ENCODE measurements at places on chromosomes 1 and 21.

- no peak for DNase-seq
Observed at GRCh38 chr1:29761159-29761928, 525.0 kb downstream of the PTPRU start.

GRCh38 chr1:169305948-169306347 is 61.6 kb downstream of the NME7 start:
- DNase-seq, result no peak

GRCh38 chr1:181099152-181100014 is 10.9 kb downstream of the IER5 start:
- DNase-seq, result no peak

- DNase-seq, result no peak
Observed at GRCh38 chr1:231695439-231696255, 69.1 kb downstream of the DISC1 start.

DNA sequence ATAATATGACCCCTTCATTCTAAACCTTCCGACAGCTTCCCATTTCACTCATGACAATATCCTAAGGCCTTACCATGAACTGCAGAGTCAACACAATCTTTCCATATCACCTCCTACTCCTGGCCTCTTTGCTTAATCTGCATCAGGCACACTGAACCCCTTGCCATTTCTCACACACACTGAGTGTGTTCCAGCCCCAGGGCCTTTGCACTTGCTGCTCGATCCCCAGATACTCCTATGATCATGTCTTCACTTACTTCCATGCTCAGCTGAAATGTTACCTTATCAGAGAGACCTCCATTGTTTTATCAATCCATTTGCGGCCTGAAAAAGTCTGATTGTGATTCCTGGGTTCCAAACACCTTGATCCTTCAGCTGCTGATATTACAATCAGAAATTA is 47.0 kb downstream of the ETS2 start:
- no peak for DNase-seq

- no peak for DNase-seq
Observed at GRCh38 chr1:100722221-100722620, 2.7 kb downstream of the VCAM1 start.

GRCh38 chr1:201181726-201182125 is 8.9 kb upstream of the IGFN1 start:
- DNase-seq, result no peak

GRCh38 chr21:15054606-15055239 is 10.1 kb downstream of the NRIP1 start:
- DNase-seq, result no peak

GRCh38 chr1:206049293-206049692 is 3.7 kb upstream of the RHEX start:
- no peak for DNase-seq

DNA sequence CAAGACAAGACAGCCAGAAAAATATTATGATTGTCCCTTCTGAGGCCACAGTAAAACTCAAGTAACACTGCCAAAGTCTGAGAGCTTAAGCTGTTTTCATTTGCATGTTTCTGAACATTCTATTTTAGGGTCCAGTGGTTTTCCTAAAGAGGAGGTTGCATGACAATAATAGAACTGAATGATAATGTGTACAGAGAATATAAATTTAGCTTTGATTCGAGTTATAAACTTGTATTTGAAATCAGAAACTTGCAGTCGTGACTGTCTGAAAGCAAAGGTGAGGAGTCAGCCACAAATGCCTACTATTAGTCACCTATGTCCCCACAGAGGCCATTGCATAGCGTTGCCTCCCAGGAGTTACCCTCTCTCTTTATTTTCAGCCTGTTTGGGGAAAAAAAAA is 363.1 kb upstream of the ADGRL2 start:
- DNase-seq, result no peak

- DNase-seq, result no peak
Observed at GRCh38 chr1:172357753-172358385, 62.6 kb upstream of the C1orf105 start.

DNA sequence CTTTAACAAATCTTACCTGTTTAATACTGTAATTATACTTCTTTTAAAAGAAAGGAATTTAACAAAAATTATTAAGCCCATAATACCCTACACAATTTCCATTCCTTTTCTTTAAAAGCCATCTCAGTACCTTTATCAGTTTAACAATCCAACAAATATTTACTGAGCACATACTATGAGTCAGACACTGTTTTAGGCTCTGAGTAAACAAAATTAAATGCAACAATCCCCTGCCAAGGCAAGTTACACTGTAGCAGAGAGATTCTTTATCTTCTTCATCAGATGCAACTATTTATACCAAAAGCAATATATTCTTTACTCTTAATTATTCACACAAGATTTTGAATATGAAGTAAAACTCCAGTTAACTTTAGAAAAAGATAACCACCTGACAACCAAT is 12.0 kb downstream of the DENND1B start:
- DNase-seq, result no peak

- no peak for DNase-seq
Observed at GRCh38 chr1:59008599-59009347, 224.9 kb upstream of the JUN start.

DNA sequence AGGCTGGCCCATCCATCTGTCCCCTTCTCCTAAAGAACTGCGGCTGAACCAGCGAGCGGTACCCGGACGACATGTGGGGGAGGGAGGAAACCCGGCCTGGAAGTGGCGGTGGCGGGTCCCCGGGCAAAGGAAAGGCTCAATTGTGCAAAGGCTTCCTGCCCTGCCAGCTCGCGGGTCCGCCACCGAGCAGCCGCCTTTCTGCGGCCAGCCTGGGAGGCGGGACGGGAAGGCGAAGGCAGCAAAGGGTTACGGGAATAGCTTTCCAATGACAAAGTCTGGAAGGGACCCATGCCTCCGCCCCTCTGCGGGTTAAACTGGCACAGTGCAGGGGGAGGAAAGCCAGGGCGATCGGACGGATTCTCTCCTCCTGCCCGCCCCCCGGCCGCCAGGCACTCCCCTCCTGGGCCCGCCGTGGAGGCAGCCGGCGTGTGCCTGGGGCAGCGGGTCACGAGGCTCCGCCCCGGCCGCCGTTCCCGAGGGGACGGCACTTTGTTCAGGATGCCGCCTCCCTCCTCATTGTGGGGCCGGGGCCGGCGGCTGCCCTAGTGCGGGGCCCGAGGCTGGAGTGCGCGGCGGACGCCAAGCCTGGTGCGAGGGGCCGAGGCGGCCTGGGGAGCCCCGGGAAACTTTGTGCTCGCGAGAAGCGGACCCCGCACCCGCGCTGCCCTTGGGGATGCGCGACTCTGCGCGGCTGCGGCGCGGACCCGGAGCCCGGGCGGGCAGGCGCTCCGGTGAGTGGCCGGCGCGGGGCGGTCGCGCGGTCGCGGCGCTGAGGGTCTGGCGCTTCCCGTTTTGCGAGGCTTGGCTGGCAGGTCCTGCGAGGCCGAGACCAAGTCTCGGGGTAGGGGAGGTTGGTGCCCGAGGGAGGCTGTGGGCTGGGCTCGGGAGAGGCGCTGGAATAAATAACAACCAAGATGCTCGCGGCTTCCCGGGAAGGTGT is at the start of gene NAV1:
TSS of gene NAV1 (plus strand) at position 516 of the 940 bp plus-strand sequence. CDS start 83,758 bp downstream, outside the sequence.
- no peak for DNase-seq

- DNase-seq, result no peak
Observed at GRCh38 chr1:93616996-93617669, 64.5 kb downstream of the BCAR3 start.

DNA sequence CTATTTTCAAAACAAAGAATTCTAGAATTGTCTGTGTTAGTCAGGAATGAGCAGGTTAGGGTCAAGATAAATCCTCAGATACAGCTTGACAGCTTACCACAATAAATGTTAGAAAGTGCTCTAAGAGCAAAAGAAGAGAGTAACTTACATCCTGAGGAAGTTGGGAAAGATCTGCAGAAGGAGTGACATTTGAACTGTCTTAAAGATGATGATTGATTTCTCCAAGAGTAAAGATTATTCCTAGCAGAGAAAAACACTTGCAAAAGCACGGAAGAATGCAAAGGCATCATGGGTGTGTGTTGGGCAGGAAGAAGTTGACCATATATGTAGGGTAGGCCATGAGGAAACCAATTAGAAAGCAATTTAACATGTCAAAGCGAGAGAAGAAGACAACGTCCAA is 175.4 kb downstream of the LRRC7 start:
- no peak for DNase-seq

- no peak for DNase-seq
Observed at GRCh38 chr1:179588425-179589024, 3.1 kb upstream of the TDRD5 start.

- no peak for DNase-seq
Observed at GRCh38 chr1:233509526-233509925, 104.4 kb upstream of the KCNK1 start.

GRCh38 chr1:173134029-173134428 is 73.1 kb downstream of the TNFSF4 start:
- DNase-seq, result no peak

- DNase-seq, result no peak
Observed at GRCh38 chr21:31195334-31196015, 148.6 kb downstream of the TIAM1 start.

DNA sequence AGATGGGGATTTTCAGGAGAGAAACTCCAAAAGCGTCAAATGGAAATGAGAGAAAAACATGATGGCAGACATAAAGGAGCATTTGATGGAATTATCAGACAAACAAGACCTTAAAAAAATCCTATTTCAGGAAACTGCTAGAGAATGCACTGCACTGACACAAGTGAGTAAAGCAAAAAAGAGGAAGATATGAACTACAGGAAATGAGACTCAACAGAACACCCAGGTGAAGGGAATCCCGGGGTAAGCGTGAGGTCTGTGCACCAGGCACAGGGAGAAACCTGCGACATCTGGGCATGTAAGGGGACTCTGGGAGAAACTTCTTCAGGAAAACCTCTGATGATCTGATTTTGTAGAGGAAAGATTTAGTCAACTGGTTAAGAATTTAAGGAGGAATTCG is 2.8 kb downstream of the TARBP1 start:
- no peak for DNase-seq

- no peak for DNase-seq
Observed at GRCh38 chr21:25115021-25115420, 492.3 kb downstream of the MRPL39 start.

DNA sequence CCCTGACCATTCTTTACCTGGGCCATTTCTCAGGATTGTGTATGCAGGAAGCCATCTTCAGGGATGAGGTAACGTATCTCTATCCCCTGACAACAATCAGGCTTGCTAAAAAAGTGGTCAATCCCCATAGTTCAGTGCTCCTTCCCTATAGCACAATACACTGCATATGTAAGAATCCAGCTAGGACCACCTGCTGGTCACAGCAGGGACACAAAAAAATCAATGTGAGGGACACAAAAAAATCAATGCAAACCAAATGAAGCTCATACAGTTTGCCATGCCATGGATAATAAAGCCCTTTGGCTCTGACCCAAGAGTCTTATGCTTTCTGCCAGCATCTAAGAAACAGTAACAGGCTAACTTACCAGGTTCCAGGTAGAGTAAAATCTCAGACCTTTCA is 16.3 kb downstream of the ACBD6 start:
- DNase-seq, result no peak

GRCh38 chr1:151282883-151283725 is 1.0 kb downstream of the ZNF687 start:
- no peak for DNase-seq

DNA sequence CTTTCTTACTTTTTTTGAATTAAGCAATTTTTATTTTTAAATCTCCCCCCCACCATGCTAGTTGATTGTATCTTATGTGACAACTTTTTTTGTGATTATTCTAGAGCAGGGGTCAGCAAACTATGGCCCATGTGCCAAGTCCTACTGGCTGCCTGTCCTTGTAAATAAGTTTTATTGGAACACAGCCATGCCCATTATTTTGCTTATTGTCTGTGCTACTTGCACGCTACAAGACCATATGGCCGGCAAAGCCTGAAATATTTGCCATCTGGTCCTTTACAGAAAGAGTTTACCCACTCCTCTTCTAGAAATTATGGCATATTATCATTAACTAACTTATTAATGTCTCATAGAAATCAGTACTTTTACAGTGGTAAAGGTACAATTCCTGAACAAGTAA is 51.7 kb downstream of the AK5 start:
- no peak for DNase-seq

- DNase-seq, result no peak
Observed at GRCh38 chr1:114075105-114075504, 78.6 kb downstream of the SYT6 start.

DNA sequence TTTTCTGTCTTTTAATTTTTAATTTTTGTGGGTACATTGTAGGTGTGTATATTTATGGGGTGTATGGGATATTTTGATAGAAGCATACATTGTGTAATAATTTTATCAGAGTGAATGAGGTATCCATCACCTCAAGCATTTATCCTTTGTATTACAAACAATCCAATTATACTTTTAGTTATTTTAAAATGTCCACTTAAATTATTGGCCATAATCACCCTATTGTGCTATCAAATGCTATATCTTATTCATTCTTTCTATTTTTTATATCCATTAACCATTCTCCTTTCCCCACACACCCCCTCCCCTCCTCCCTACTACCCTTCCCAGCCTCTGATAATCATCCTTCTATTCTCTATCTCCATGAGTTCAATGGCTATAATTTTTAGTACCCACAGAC is 70.2 kb upstream of the TSHB start:
- no peak for DNase-seq

DNA sequence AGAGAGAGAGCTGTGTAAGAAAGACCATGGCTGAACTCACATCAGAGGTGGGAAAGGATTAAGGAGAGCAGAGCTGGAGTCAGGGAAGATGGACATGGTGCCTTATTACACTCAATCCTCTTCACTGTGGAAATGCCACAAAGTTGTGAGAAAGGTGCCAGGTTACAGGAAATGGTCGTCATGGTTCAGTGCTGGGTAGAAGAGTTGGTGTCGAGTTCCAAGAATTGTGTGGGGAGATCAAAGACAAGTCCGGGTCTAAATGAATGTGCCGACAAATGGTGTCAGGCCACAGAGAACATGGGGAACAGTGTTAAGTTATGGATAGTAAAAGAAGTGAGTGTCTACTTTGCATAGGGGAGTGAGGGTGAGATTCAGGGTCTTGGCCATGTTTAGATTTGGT is 40.9 kb downstream of the LAMC2 start:
- DNase-seq, result peak; percentile 86

GRCh38 chr1:84525779-84526178 is 19.4 kb upstream of the GNG5 start:
- no peak for DNase-seq

DNA sequence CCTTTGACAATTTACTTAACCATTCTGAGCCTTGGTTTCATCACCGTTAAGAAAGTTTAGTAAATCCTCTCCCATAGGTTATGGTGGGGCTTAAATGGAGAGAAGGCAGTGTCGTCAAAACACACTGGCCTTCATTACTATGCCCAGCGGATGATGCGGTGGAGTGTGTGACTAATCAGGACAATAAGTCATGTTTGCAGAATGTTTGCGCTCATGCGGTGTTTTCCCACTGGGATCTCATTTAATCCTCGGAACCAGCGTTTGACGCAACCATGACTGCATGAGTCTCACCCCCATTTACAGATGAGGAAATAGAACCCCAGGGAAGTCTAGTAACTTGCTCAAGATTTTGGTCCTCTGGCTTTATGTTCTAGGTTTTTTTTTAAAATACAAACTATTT is 17.5 kb downstream of the SLC26A9 start:
- no peak for DNase-seq
